Hematopoietic multipotent progenitor cell treated with erythropoietin and hydrocortisone succinate and interleukin-3 and kit ligand, for 8 days (in vitro differentiated cells): ENCODE measurements at places on chromosomes 5 and 9.

DNA sequence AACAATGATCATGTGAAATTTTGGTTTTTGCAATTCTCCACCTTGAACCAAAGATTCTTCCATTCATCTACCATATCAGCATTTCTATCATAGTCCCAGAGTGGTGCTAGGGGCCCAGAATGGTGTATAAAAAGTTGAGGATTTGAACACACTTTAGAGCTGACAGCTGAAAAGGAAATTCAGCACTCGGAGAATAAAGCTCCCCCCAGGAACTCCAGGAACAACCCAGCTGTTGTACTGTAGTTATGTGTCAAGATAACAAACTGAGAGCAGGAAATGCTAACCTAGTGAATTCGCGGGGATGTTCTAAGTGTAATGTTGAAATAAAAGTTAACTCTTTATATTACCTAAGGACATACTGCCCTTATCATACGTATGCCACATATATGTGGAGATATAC lies 216.7 kb downstream of the NFIB start:
- no peak for DNase-seq

DNA sequence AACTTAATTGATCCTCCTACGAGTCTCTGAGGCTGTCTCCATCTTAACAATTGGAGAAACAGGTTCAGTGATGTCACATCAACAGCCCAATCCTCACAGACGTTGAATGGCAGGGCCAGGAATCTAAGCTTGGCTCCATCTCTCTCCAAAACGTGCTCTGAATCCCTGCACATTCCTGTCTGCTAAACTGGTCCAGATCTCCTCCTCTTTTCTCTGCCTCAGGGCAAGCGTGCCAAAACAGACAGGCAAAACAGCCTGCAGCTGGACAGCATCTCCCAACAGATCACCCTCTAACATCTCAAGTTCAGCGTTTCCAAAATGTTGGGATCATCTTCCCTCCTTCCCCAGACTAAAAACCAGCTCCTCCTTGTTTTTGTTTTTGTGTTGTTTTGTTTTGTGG lies 6.6 kb downstream of the FBP1 start:
- no peak for DNase-seq

DNA sequence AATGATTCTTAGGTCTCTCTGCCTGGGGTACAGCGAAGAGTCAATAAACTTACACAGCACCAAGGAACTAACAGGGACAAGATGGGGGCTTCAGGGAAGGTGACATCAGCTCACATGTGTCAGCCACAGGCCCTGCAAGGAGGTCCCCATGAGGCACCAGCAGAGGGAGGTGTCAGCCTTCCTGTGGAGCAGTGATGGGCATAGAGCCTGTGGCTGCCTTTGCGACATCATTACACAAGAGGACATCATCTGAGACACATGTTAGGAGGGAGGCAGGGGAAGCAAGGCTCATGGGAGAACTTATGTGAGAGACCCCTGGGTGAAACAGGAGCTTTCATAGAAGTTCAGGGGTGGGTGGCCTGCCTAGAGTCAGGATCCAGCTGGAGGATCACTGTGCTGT lies 389.6 kb downstream of the SEMA5A start:
- DNase-seq, result peak; percentile 25

DNA sequence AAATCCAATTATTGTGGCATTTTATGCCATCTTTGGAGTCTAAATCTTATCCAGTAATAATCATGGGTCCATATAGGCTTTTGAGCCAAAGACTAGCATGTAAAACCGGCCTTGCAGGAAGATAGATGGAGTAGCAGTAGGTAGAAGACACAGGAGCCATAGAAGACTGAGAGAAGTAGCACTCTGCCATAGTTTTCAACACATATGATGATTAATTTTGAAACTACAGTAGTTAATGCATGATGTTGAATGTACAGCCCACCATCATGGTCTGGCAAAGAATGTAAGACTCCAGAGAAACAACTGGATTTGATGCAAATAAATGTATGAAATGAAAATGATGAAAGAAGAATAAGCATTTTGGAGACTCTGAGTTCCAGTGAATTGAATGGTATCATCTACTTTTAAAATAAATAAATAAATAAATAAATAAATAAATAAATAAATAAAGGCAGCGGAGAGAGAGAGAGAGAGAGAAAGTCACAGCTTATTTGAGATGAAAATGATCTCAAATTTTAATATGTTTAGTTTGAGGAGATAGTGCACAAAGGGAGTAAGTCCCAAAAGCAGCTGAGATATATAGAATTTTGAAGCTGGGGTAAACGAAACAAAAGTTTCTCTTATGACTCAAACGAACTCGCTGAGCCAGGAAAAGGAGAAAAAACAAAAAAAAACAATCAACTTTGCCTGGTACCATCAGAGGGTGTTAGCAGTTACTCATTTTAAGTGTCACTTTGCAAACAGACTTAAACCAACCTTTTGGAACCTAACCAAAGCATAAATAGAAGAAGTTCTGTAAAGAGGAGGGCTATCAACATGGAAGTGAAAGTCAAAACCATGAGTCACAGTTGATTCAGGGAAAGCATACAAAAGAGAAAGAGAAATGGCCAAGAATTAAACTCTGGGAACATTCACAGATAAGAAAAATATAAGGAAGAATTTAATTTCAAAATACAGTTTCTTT lies 388.7 kb downstream of the CETN3 start:
- DNase-seq, result no peak

DNA sequence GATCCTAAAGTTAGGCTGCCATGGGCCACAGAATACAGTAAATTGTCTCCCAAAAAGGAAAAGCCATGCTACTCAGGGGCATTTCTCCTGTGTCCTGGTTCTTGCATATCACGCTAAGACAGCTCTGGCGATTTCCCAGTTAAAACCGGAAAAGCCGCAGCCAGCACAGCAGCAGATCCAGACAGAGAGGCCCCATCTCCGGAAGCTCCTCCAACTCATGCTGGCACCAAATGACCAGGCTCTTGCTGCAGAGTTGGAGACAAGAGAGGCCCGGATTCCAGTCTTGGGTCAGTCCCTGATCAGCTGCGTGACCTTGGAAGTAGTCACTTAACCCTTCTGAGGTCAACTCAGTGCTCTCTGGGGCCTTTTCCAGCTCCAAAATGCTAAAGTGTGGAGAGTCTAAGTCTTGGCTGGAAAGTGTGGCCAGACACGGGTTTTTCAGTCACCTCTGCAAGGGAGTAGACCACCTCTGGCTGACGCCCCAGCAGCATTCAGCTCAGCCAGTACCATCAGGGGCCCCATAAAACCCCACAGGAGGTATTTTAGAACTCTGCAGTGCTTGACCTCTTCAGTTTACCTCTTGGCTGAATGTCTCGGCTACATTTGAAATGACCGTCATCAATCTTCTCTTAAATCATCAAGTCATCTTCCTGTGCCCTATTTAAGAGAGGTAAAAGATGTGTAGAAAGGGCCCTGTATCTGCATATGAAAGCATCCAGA lies 16.2 kb downstream of the GDNF start:
- no peak for DNase-seq

DNA sequence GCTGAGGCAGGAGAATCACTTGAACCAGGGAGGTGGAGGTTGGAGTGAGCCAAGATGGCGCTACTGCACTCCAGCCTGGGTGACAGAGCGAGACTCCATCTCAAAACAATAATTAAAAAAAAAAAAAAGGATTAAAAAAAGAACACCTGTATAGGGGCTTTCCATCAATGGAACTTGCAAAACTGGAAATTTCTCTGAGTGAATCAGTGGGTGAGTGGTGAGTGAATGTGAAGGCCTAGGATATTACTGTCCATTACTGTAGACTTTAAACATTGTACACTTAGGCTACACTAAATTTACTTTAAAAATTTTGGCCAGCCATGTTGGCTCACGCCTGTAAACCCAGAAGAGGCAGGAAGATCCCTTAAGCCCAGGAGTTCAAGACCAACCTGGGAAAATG lies 5.7 kb upstream of the RARS1 start:
- no peak for DNase-seq

DNA sequence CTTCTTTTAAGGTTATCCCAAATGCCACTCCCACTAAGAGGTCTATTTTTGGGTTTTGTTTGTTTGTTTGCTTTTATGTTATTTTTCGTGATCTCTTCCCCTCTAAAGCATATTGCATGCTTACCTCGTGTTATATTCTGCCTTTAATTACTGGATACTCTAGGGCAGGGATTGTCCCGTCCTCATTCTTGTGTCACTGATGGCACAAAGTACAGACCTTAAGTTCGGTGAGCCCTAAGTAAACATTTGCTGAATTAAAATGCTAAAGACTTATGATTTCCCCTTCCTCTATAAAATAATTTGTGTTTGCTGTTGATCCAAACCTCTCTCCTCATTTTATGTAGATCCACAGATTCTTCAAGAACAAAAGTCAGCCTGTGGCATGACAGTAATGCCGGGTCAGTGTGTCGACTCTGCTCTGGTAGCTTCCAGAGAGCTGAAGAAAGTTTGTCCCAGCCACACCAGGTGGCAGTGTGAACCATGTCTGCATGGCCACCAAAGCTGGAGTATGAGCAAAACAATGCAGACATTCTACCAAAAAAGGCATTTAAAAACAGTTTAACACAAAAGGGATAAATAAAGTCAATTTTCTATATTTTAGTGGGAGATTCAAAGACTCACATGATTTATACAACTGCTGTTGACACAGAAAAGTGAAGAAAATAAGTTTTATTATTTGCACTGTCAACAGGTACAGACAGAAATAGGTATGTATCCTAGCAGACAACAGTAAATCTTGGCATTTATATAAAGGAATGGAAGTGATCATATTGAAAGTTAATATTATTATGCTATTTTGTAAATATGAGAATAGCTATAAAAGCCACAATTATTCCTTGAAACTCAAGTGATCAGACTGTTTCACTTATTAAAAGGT lies 17.9 kb upstream of the POC5 start:
- DNase-seq, result peak; percentile 28

DNA sequence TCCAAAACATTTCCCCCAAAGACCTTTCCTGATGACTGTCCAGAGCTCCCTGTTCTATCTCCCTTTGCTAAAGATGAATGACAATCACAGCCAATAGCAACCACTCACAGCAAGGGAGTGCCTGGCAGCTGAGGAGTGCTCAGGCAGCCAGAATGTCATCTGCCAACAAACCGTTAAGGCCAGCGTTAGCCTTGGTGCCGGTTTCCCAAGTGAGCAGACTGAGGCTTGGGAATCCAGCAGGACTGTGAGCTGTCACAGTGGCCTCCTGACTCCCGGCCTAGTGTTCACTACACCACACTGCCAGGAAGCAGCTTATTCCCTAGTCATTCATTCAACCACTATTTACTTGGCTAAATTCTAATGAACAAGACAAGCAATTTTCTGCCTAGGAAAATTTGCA lies 24.7 kb downstream of the STK10 start:
- DNase-seq, result no peak

- DNase-seq, result no peak
These were observed 30.7 kb upstream of the IL31RA start for GRCh38 chr5:55820488-55820887.

GRCh38 chr5:32538031-32538547 lies 47.3 kb upstream of the SUB1 start:
- no peak for DNase-seq

DNA sequence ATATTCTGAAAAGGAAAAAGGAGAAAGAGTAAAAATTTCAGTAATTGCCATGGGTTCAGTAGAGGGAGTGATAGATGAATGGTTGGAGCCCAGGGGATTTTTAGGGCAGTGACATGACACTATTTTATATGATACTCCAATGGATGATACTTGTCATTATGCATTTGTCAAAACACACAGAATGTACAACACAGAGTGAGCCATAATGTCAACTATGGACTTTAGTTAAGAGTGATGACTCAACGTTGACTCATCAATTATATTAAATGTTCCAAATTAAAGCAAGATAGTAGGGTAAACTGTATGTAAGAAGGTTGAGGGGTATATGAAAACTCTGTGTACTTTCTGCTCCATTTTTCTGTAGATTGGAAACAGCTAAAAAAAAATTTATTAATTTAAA lies 586.4 kb downstream of the TAF11L14 start:
- no peak for DNase-seq

DNA sequence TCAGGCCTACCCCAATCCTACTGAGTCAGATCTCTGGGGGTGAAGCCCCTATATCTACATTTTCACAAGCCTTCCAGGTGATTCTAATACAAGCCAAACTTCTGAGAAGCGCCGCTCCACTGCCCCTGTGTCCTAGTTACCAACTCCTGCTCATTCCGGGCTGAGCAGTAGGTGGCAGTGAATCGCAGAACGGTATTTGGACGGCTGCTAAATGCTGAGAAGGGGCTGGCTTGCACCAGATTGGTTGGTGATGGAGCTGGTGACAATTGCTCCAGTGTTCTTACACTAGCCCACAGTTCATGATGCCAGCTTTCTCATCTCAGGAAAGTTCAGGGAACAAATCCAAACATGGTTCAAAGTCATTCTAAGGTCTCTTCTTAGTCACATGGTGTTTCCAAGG lies 31.1 kb upstream of the FGF1 start:
- peak; percentile 40 for DNase-seq

GRCh38 chr9:75265525-75265972 lies 177.2 kb downstream of the OSTF1 start:
- DNase-seq, result peak; percentile 64

GRCh38 chr9:37947471-37947870 lies 43.5 kb upstream of the SLC25A51 start:
- no peak for DNase-seq

DNA sequence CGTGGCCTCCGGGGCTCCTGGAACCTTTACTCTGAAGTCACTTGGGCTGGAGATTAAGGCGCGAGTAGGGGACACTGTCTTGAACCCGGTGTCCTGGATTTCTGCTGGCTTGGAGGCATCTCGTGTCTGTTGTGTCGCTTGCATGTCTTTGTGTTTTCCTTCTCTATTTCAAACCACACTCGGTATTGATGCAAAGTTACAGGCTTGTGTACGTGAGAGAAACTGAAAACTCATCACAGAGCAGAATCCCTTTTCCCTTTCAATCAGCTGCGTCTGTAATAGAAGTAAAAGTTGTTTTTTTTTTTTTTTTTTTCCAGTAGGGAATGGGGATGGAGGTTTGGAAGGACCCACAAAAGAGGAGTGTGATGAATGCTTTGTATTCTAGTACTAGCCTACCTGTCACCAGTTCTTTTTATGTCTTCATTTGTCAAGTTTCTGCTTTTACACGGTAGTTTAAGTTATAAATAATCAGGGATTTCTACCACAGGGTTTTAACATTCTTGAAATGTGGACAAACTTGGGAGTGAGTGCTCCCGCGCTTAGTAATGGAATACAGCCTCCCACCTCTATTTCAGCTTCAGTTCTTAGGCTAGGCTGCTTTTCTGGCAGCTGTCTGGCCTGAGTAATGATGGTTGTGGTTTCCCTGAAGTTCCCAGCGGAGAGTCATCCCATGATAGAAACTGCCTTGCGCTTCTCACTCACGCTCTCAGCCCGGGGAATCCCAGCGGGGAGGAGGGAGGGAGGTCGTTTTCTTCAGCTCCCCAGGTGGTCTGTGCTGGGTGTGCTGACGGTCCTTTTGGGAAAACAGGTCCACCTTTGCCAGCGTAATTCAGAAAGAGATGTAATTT lies 763 bp downstream of the TJP2 start:
- DNase-seq, result peak; percentile 40
